Upper lobe of right lung (tissue), 1 donor: ENCODE measurements at places on chromosomes 2 and 18.

GRCh38 chr18:56702946-56703345, 51.8 kb downstream of the WDR7 start:
- DNase-seq, result no peak

- no peak for DNase-seq
These were observed 51.9 kb downstream of the TSHZ1 start for GRCh38 chr18:75262511-75262910.

DNA sequence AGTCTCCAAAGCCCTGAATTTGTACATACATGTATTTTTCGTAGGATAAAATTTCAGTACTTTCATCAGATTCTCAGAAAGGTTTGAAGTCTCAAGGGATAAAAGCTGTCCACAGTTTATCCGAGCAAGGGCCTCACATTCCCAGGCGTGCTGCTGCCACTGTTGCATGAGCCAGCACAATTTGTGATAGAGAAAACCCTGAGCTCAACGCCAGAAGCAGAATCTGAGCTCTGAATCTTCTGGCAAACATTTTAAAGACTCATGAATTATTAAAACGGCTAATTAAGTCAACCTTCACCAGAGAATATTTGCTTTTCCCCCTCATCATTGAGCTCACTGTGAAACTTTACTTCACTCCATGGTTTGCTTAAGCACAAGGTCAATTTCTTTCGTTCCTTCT, 38.5 kb upstream of the STPG4 start:
- DNase-seq, result no peak

DNA sequence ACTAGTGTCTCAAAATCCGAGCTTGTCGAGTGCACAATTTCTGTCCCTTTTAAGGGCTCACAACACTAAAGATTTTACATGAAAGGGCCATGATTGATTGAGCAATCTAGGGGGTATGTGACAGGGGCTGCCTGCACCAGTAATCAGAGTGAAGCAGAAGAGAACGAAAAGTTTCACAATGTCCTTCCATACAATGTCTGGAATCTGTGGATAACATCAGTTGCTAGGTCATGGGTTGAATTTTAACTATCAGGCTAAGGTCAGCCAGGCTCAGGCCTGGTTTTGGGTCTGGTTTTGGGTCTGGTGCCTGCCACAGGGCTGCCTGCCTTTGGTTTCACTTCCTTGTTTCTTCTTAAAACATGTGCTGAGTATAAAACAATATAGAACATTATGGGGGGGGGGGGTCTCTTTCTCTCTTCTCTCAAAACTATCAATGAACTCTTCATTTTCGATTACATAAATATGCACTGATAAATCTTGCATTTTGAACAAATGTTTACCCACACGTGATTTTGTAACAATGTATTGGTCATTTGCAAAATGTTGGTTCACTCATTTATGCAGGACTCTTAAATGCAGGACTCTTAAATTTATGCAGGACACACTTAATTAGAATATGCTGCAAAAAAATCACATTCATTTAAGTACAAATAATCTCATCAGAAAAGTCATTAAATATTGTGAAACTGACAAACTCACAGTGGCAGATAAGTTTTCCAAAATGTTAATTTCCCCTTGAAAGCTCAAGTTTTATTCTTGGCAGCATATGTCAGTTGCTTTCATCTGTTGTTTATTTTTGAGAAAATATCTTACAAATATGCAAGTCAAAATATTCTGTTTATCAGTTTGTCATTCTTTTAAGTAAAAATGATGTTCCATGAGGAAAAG, 290.5 kb upstream of the KYNU start:
- no peak for DNase-seq

GRCh38 chr2:171515672-171516298, 6.5 kb upstream of the CYBRD1 start:
- no peak for DNase-seq
